OCI-LY7 (cell line): ENCODE measurements at places on chromosomes 2 and 18.

- no peak for DNase-seq
These were observed 45.2 kb upstream of the SCG2 start for GRCh38 chr2:223647258-223647952.

GRCh38 chr2:160252278-160252887 lies 52.3 kb upstream of the ITGB6 start:
- DNase-seq, result peak; percentile 11

DNA sequence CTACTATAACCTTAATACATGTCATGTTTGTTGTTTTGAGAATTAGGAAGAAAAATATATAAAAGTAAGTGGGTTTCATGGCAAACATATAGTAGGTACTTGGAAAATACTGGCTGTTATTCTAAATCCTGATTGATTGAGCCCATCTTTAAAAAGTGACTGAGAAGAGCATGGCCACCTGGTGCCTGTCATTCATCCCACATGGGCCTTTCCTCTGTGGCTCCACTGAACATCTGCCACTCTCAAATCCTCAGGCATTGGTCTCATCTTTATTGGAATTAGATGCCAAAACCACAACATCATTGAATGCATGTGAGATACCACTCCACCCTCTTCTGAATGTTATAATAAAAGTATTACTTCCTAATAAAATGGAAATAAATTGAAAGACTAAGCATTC lies 101.6 kb upstream of the TTN start:
- no peak for DNase-seq

DNA sequence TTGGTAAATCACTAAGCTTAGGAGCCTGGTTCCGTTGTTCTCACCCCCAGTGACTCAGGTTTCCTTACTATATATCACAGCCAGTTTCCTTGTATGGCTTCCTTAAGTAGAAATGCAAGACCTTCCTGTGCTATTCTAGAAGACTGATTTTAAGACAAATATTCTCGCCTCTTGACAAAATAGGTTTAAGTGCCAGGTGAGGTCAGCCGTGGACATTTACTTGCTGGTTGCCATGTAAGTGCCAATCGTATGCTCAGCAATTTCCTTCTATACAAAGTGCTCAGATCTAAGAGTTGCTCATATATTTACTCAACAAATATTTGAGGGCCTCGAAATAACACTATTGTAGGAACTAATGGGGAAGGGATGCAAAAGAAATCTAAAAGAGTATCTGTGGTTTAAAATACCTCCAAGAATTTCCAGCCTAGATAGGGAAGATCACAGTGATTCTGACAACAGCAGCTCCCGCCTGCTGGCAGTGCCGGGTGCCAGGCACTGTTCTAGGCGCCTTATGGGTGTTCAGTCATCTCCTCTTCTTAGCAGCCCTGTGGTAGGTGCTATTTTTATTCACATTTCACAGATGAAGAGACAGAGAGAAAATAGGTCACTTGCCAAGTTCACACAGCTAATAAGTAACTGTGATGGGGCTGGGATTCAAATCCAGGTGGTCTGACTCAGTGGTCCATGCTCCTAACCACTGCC lies 95.3 kb upstream of the B3GNT7 start:
- DNase-seq, result no peak

- DNase-seq, result no peak
These were observed 8.2 kb downstream of the CYP26B1 start for GRCh38 chr2:72139471-72139873.
